GM06990 (cell line): ENCODE measurements at places on chromosomes 2 and 18.

DNA sequence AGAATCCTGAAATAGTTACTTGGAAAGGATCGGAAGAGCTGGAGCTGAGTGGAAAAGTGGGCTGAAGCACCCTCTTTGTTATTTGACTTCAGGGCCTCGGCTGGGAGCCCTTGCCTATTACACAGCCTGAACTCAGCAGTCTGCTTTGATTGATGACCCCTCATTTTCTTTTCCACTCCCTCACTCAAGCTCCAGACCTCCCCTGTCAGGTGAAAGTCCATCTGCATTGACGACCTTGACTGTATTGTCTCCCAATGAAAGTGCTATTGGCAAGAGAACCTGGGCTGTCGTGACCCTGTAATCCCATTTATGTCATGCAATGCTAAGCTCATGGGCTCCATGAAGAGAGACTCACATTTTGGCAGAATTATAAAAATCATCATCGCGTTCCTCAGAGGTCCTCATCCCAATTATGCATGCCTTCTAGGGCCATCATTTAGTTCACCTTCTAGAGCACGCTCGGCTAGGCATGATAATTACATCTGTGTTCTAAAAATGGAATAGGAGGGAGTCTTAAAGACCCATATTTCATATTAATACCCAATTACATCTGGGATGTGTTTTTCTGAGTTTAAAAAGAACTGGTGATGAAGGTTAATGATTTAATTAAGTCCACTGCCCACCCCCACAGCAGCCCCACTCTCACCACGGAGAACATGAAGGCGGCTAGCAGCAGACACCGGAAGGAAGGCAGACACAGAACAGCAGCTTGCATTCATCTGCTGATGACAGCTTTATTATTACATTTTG is 472.5 kb downstream of the PID1 start:
- no peak for DNase-seq

DNA sequence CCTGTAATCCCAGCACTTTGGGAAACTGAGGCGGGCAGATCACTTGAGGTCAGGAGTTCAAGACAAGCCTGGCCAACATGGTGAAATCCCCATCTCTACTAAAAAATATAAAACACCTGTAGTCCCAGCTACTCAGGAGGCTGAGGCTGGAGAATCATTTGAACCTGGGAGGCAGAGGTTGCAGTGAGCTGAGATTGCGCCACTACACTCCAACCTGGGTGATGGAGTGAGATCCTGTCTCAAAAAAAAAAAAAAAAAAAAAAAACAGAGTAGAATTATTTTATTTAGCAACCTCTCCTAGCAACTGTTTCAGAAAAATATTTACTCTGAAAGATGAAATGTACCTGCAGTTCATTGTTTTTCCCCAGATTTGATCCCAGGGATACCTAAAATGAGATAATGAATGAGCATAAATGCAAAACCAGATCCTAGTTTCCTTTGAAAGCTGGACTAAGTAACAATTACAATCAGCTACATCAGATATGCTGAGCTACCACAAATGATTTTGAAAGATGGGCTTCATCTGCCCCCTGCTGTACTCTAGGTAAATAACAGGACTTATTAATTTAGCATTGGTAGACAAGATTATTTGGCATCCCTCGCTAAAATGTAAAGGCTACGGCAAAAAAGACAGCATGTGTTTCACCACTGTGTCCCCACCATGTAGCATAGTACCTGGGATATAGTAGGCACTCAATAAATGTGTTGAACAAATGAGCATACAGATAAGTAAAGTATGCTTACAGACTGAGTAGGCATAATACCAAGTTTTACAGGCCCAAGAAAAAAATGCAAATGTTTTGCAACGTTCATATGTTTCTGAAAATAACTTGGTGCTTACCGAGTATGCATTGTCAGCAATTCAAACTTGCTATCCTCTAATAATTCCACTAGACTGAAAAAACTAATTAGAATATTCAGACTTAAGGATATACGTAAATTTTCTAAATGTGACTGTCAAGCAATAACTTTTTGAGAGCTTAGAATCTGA is 102.5 kb downstream of the ATL2 start:
- peak; percentile 35 for DNase-seq

DNA sequence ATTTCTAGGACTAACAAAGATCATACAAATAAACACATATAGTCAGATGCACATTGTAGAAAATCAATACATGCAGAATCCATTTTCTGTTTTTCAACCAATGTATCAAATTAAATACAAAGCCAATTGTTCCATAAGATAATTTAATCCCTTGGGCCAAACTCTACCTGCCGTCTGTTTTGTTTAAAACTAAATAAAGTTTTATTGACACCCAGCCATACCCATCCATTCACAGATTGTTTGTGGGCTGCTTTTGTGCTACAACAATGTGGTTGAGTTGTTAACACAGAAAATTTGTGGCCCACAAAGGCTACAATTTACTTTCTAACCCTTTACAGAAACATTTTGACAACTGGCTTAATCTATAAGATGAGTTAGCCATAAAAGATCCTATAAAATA is 484.0 kb upstream of the ID2 start:
- DNase-seq, result no peak

- no peak for DNase-seq
These were observed 79.1 kb downstream of the TTC27 start for GRCh38 chr2:32706815-32707579.

- DNase-seq, result no peak
These were observed 14.3 kb downstream of the GPR35 start for GRCh38 chr2:240639566-240639965.

DNA sequence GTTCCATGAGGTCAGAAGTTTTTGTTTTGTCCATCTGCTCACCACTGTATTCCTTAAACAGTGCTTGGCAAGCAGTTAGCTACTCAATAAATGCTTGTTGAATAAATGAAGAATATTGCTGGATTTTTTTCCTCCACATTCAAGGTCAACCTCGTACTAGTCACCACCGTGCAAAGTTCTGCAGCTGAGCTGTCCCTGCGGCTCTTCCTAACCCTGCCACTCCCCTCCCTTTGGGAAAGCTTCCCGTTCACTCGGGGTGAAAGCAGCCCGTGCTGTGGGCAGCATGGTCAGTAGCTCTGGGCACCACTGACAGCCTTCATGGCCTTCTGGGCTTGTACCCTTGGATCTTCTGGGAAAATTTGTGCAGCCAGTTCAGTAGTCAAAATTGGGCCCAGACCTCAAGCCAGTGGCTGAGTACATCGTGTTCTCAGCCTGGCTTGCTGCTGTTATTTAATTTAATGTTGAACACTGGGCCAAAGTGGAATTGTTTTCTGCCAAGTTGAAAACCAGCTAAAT is 469.3 kb upstream of the RAB12 start:
- DNase-seq, result no peak

- DNase-seq, result no peak
These were observed 98.1 kb downstream of the FAM210A start for GRCh38 chr18:13628211-13628610.

GRCh38 chr2:215751200-215751910 is 262.0 kb downstream of the MREG start:
- DNase-seq, result no peak

GRCh38 chr2:140154706-140155105 is 1374.5 kb upstream of the NXPH2 start:
- no peak for DNase-seq

DNA sequence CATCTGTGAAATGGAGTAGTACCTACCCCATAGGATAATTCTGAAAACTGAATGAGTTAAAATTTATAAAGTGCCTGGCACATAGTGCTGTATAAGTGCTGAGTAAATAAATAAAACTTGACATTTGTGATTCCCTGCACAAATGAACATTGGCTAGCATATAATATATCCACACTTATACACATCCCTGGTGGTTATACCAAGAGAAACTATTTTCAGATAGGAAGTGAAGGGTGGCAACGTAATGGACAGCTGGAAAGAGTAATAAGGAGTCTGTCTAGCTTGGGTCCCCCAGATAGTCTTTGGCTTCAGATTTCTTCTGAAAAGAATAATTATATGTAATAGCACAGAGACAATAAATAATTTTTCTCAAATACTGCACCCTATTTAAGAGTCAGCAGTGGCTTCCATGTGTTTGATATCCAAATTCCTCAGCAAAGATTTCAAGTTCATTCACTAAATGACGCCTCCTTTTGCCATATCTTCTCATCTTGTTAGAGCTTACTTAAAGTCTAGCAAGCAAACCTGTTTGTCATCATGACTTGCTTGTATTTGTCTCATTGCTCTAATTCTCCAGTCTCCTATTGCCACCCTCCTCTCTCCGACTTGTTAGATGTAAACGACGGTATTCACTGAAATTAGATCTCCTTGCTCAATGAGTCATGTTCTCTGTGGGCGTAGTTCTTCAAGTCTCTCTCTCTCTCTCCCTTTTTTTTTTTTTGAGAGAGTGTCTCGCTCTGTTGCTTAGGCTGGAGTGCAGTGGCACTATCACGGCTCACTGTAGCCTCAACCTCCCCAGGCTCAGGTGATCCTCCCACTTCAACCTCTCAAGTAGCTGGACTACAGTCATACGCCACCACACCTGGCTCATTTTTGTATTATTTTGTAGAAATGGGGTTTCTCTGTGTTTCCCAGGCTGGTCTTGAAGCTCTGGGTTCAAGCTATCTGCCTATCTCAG is 8.7 kb upstream of the ADGRF3 start:
- DNase-seq, result no peak

DNA sequence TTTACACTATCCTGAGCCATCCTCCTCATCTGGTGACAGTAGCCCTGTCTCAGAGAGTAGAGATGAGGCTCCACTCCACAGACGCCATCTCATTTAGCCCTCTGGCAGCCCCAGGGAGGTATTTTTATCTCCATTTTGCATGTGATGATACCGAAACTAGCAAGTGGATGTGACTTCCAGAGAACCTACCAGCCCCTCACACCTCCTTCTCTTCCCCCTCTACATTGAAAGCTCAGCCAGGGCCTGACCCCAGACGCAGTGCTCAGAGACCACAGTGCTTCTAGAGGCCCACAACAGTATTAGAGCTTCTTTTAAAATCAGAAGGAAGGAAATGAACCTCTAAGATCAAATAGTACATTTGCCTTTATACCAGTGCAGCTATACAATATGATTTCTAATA is 8.3 kb downstream of the GYPC start:
- DNase-seq, result no peak

- DNase-seq, result no peak
These were observed 139.5 kb upstream of the GAREM1 start for GRCh38 chr18:32610176-32610575.

GRCh38 chr18:73270920-73271634 is 403.3 kb upstream of the NETO1 start:
- DNase-seq, result no peak

- no peak for DNase-seq
These were observed 31.6 kb downstream of the CYP26B1 start for GRCh38 chr2:72116081-72116533.

DNA sequence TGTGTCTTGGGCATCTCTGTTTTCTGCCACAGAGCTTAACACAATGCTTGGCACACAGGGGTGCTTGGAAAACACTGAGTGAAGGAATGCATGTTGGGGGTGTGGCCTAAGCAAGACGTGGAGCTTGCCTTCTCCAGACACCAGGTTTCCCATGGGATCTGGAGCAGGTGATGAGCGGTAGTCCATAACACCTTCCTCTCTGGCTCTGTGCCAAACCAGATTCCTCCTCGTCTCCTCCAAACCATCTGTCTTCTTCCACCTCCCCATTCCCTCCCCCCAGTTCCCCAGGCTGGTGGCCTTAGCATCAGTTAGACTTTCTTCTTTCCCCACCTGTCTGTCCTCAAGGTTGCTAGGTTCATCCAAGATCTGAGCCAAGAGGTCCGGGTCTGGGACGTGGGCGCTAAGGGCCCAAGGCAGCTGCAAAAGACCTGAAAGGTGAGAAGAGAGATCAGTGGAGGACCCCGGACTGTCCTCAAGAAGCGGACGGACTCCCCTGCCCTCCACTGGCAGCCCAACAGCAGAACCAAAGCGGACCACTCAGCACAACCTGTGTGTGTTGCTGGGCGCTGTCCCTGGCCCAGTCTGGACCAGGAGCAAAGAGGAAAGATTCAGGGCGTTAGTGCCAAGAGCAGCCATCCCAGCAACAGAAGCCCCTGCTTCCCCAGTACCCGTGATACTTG is 1.2 kb upstream of the ITM2C start:
- peak; percentile 11 for DNase-seq

DNA sequence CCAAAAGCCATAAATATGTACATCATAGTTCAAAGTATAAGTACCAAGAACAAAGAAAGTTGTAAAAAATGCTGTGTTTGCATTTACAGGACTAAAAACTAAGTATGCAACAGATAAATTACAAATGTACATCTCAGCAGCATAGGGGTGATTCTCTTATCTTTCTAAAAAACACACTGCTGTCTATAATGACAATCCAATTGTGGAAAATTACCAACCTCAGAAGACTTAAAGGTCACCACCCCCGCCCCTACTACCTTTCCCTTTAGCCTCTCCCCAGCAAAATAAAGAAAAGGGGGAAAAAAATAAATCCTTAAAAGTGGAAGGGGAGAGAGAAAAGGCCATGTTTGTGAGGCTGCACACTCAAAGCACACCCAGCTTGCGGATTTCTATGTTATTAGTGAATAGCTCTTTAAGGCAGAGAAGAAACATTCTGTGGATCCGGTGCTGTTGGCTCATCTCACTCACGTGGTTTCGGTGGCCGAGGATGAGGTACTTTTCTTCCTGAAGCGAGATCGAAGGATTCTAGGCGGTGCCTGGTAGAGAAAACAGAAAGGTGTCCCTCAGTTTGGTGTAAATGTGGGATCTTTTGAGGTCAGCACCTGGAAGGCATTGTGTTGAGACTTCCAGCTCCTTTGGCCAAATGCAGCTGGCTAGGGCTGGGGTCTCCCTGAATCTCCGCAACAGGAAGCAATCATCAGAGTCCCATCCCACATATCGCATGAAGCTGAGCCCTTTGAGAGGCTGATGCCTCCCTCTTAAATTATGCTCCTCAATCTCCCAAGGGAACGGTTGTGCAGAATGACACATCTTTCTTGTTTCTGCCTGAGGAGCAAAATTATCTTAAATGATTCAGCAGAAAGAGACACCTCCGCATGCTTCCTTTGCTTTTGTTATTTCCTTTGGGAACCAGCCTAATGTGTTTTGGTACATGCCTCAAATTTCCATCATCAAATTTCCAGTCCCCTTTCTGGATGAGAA is 17.6 kb downstream of the MRPL35 start:
- DNase-seq, result no peak

GRCh38 chr2:41129988-41130387 is 678.1 kb upstream of the SLC8A1 start:
- DNase-seq, result no peak

GRCh38 chr2:209146682-209147320 is 277.0 kb upstream of the MAP2 start:
- DNase-seq, result no peak

- no peak for DNase-seq
These were observed 1474.0 kb upstream of the ACVR2A start for GRCh38 chr2:146370826-146371225.

- peak; percentile 59 for DNase-seq
These were observed 20.9 kb upstream of the COL6A3 start for GRCh38 chr2:237434866-237435311.
